ENCODE measurements at places on chromosomes 4 and X.

DNA sequence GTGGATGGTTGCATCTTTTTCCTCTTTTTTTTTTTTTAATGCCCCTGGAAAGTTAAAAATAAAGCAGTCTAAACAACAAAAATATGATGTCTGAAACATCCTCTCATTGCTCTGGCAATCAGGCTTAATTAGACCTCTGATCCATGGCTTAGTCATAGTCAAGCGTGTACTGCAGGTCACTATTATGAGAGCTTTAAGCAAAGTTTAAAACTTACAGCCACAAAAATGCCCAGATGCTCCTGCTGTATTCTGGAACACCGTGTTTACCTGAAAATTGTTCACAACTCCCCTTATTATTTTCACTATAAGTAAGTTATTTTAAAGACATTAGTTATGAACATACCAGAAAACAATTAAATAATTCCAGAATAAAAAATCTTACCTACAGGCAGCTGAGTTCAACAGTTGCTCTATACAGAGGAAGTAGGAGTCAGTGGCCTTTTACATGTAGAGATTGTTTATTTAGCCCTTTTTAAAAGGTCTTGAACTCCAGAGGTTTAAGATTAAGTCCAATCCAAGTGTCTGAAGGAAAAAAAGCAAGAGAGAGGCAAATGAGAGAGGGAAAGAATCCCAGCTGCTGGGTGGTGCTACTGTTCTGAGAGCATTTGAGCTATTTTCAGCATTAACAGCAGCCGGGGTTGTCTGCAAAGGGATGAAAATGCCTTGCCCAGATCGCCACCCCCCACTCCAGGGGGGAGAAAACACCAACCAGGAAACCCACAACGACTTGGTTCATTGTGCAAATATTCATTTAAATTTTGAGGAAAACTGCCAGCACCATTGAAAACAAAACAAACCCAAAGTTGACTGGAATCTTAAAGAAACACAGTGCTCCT is 36.9 kb downstream of the SORBS2 start:
- DNase-seq: no peak

DNA sequence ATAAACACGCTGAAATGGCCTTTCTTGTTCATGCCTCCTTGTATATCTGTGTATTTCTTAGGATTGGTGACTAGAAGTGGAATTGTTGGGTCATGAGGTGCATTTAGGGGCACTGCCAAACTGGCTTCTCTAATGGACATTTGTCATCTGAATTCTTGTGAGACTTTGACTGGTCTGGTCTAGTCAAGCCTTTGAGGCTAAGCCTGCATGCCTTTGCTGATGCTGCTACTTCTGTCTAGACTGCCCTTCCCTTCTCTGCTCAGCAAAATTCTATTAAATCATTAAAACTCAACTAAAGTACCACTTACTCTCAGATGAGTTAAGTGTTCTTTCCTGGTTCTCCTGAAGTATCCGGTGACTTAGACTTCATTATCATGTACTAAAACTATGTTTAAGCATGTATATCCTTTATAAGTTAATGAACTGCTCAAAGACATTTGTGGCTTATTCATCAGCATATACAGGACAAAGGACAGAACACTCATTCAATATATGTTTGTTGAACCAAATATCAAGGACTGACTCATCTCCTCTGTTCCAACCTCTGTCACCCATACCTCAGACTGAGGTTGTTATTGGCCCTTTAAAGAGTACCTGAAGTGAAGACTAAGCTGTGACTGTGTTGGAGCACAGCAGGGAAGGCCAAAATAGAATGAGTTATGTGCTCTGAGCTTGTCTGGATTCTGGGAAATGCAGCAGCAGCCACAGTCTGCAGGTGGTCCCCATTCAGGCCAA is 9.0 kb downstream of the TCEAL1 start:
- no peak for DNase-seq

GRCh38 chrX:97211070-97211469 is 327.4 kb downstream of the RPA4 start:
- no peak for DNase-seq

GRCh38 chr4:560061-560460 is 16.0 kb downstream of the TMEM271 start:
- DNase-seq: no peak

- DNase-seq: no peak
Measured at GRCh38 chr4:70225824-70226223, at the start of gene FDCSP. Gene FDCSP, plus strand, starts transcription at chr4:70226124. Its CDS starts 5,071 bp downstream, at chr4:70231195.

DNA sequence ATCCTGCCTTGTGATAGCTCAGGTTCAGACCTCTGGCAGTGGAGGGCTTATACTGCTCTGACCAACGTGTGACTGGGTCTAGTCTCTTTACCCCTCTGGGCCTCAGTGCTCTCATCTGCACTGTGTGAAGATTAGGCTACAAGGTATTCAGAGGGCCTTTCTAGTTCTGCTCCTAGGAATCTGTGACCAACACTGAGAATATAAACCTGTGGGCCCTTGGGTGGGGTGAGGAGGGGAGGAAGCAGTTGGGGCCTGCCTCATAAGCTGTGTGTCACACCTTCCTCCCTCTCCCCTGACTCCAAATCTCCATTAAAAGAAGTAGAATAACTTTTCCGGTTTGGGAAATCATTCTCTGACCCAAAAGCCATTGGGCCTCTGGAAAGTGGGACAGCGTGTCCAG is 66.3 kb upstream of the MSN start:
- no peak for DNase-seq

DNA sequence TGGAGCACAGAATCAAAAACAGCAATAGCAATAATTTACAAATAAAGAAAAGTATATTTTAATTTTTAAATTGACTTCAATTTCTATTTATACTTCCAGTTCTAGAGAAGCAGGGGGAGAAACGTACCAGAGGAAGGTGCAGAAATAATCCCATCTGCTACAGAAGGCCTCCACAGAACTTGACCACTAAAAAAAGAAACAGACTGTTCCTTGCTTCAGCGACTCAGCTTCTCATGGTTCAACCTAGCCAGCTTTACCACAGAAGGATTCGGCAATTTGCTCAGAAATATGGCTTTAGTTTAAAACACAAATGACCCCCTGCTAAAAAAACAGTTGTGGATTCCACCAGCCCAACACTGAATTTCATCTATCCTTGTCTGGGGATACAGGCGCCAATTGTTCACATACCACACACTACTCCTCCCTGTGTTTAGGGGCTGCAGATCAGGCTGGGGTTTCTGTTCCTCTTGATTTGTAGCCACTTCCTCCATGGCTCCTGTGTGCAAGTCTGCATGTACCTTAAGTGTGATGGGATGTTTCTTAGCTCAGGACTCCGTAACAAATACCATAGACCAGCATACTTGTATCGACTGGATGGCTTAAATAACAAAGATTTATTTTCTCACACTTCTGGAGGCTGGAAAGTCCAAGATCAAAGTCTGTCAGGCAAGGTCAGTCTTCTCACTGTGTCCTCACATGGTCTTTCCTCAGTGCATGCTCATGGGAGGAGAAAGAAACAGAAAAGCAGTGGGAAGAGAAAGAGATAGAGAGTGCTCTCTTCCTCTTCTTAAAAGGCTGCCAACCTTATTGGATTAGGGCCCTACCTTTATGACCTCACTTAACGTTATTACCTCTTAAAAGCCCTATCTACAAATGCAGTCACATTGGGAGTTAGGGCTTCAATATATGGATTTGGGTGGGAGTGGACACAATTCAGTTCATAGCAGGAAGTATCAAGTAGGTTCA is 79.1 kb downstream of the AMOT start:
- no peak for DNase-seq

GRCh38 chr4:169800541-169800940 is 42.8 kb upstream of the HPF1 start:
- no peak for DNase-seq

GRCh38 chrX:130654409-130654950 is 248.5 kb downstream of the ENOX2 start:
- DNase-seq: no peak

DNA sequence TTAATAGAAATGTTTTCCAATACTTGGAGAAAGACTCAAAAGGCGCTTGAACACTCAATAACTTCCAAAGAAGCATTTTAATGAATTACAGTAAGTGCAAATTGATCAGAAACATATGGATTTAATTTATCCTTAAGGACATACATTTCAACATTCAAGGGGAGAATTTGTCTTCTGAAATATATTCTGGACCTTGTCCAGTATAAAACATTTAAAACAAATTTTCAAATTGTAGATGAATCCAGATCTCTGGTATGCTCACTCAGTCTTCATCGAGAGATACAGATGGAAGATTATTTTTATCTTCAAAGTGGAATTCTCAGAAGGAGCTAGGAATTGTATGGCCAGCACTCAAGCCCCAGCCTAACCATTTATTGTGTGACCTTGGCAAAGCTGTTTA is 310.4 kb downstream of the ZNF674 start:
- DNase-seq: no peak

DNA sequence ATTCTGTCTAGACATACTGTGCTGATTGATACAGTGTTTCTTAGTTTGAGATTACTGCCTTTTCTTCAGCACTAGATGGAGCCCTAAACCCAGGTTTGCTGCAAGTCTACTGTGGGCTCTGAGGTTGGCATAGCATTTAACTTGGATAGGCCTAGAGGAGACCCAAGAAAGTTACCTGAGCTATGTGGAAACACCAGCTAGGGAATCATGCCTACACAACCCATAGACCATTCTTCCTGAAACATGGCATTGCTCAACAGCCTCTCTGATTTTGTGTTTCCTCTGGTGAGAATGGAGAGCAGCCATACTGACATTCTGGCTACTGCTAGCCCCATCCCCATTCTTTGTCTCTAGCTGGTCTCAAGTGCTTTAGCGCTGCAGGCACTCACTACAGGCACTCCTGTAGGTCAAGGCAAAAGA is 287.7 kb upstream of the PCDH18 start:
- no peak for DNase-seq

DNA sequence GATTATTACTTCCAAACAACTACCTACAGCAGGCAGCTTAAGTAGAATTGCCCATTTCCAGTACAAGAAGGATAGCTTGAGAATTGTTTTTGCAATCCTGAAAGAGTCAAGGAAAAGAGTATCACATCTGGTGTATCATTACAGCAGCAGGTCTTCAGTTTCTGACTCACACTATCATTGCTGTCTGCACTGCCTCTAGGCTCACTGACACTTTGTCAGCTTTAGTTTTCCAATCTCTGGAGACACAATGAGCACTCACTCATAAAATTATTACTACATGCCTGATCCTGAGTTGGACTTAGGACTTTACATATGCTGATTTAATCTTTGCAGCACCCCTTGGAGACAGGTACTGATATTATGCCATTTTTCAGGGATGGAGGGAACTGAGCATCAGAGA is 244.6 kb upstream of the BOD1L1 start:
- no peak for DNase-seq

DNA sequence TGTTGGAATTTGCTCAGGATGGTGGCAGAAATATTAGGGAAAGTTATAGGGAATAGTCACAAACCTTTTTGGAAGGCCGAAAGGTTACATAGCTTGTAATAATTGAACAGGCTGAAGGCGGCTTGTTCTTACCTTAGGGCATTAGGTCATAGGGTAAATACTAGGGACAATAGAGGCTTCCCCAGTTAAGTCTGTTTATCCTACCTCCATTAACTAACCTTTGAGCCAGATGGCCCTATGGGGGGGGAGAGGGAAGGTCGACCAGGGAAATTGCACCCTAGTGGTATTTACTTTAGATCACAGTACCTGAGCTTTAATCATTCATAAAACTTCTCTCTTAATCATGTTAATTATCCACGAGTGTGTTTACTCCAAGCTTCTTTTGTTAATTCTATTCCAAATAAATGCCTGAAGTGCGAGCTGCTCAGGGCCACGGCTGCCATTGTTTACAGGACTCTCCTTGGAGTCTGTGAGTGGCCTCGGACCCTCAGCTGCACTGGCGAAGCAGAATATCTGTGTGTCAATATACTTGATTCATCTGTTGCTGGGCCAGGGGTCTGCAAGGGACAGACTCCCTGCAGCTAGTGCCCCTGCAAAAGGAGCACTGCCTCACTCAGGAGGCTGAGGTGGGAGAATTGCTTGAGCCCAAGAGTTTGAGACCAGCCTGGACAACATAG is 22.9 kb downstream of the PAGE2 start:
- DNase-seq: no peak

- DNase-seq: no peak
Measured at GRCh38 chr4:102501447-102501696, 213 bp downstream of the NFKB1 start.

GRCh38 chr4:153018684-153019083 is 82.6 kb downstream of the FHDC1 start:
- DNase-seq: no peak

DNA sequence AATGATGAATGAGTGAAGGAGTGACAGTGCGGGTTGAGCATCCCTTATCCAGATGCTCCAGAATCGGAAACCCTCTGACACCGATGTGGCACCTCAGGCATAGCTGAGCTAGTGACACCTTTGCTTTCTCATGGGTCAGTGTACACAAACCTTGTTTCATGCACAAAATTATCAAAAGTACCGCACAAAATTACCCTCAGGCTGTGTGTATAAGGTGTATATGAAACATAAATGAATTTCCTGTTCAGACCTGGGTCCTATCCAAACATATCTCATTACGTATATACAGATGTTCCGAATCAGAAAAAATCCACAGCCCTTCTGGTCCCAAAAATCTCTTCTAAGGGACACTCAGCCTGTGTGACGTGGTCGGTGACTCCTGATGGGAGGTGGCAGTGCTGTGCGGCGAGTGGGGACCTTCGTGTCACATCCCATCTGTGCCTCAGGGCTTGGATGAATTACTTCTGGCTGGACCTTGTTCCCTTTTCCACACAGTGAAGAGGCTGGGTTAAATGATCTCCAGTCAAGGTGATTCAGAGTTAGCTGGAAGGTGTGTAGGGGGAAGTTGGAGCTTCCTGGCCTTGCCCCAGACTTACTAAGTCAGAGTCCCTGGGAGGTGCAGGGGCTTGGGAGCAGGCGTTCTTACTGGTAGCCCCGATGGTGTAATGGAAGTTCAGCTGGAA is 18.8 kb downstream of the RGS12 start:
- no peak for DNase-seq

GRCh38 chr4:117596917-117597480 is 437.3 kb upstream of the NDST3 start:
- no peak for DNase-seq

DNA sequence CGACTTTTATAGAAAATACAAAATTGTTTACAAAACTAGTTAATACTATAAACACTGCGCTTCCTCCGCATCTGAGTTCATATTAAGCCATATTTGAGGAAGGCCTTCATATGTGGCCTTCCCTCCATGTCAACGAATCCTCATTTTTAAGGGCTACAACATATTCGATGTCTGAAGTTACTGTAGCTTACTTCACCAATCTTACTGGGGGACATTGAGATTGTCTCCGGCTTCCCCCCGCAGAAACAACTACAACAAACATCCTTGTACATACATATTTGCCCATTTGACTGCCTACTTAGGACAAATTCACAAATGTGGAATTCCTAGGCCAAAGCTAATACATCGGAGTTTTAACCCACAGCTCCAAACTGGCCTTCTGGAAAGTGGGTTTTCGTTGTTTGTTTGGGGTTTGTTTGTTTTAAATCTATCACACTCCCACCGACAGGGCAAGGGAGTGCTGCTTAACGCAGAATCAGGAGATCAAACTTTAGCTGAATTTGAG is 581 bp upstream of the FAM114A1 start:
- DNase-seq: no peak

DNA sequence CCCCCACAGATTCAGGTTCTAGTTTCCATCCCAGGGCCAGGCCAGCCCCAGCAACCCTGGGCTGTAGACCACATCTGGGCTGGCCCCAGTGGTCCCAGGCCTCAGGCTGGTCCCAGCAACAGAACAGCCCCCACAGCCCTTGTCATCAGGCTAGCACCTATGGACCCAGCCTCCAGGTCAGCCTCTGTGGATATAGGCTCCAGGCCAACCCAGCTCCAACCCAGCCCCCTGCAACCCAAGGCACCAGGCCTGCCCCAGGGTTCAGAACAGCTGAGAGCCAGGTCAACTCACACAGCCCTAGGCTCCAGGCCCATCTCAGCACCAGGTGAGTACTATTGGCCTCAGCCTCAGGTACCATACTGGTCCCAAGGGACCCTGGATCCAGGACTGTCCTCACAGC is 155.3 kb downstream of the PWWP3B start:
- DNase-seq: no peak

All from stimulated activated effector memory CD8-positive, alpha-beta T cell treated with anti-CD3 and anti-CD28 coated beads, Interleukin-12 subunit alpha, Interleukin-12 subunit beta, amount 100 ng/mL, for 72 hours (primary cell).